EL (cell line): ENCODE measurements at places on chromosomes 6 and 20.
A peak's percentile ranks its signal among the peaks of the same experiment; 100 is the strongest.

GRCh38 chr20:63276956-63277355 is 4.3 kb downstream of the ARFGAP1 start:
- DNase-seq = no peak

- DNase-seq = no peak
These were observed 94.2 kb downstream of the MYLK4 start for GRCh38 chr6:2656460-2657079.

- peak; percentile 35 for DNase-seq
These were observed 161.2 kb downstream of the KLHL32 start for GRCh38 chr6:97085772-97086171.

GRCh38 chr20:23232219-23232581 is 118.4 kb upstream of the NXT1 start:
- DNase-seq = no peak

- DNase-seq = peak; percentile 55
These were observed 112.1 kb downstream of the DLL1 start for GRCh38 chr6:170178561-170179477.

DNA sequence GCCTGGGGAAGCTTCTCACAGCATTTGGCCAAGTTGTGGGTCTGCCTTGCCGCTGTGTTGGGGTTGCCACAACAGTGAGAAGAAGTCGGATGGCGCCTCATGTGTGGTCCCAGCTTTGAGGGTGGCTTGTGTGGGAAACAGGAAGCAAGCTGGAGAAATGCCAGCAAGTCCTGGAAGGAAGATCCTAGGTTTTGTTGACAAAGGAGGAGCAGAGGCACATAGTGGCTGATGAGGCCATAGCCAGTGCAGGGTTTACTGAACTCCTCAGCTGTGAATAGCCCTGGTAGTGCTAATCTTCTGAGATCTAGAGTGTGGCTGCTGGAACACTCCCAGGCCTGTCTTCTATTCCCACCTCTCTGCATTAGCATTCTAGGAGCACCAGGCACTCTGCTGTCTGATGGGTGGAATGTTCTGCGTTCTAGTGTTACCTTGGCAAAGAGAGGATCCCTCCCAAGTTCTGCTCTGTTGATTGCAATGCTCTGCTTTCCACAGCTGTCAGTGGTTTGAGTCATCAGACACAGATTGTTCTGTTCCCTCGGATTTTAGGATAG is 25.2 kb downstream of the SNPH start:
- DNase-seq = peak; percentile 10

DNA sequence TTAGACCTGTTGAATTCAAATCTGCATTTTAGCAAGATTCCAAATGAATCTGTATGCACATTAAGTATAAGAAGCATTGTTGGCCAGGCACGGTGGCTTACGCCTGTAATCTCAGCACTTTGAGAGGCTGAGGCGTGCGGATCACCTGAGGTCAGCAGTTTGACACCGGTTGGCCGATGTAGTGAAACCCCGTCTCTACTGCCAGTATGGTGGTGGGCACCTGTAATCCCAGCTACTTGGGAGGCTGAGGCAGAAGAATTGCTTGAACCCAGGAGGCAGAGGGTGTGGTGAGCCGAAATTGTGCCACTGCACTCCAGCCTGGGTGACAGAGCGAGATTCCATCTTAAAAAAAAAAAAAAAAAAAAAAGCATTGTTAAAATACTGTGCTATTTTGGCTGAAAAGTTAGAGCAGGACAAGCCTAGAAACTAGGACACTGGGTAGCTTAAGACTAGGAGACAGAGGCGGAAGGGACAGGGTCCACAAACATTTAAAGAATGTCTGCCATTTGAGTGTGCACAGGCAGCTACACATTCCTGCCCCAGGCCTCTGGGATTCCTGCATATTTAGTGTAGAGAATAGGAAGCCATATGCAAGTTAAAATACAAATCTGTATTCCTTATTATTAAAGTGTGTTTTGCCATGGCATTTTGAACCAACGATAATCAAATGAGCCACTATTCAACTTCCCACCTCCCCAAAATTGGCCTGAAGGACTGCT is 45.1 kb upstream of the EEF1A1 start:
- peak; percentile 88 for DNase-seq

DNA sequence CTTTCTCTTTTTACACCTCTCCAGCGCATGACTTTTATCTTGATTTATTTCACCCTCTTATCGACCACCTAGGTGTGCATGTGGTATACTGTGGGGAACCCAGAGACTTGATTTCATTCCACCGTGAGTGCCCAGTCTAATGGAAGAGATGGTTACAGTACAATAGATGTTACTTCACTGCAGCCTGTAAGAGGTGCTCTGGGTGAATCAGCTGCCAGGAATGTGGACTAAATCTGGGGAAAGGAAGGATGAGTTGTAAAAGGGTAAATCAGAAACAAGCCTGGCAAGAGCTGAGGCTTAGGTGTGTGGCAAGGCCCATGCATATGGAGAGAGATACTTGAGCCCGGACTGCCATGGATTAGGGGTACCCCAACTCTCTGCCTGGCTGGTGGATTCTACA is 7.4 kb downstream of the STK35 start:
- DNase-seq = peak; percentile 87

GRCh38 chr20:39124064-39124463 is 161.9 kb downstream of the DHX35 start:
- no peak for DNase-seq
